CD4-positive, alpha-beta T cell treated with Interleukin-6 at 100 ng/mL for 8 hours (primary cell): ENCODE measurements at places on chromosomes 13 and 19.

DNA sequence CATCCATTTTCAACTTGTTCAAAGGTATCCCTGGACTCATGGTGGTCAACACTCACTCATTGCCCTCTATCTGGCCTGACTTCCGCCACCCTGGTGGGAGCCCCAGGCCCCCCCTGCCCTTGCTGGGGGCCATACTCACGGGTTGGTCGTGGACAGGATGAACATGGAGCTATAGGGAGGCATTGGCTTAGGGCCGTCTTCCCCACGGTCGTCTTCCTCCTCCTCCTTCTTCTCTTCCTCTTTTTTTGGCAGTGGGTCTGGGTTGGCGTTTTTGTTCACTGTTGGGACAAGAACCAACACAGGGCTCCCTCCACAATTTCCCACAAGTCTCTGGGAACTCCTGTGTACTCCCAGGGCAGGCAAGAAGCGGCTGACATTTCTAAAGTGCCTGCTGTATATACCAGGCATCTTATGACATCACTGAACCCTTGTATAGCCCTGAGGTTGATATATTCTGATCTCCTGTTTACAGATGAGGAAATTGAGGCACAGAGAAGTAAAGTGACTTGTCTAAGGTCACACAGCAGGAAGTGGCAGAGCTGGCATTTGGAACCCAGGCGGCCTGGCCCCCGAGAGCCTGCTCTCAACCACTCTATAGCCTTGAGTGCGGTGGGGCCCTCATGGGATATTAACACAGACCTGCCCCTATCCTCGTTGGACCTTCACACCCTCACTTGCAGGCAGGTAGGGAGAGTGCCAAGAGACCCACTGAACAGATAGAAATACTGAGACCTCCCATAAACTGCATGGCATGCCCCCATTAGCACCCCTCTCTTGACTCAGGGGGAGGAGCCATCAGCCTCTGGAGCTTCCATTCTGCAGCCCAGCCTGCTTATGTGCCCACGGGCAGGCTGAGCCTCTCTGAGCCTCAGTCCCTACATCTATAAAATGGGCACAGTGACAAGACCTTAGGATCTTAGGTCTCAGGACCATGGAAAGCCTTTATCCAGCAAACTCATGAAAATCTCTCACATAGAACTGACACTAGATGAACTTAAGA lies 135.0 kb downstream of the IER2 start:
- no peak for DNase-seq

GRCh38 chr19:19732579-19733501 lies at the start of gene ZNF14:
Gene ZNF14, minus strand, starts transcription at chr19:19733112. Its CDS starts 154 bp downstream, at chr19:19732958.
- peak; percentile 93 for DNase-seq

DNA sequence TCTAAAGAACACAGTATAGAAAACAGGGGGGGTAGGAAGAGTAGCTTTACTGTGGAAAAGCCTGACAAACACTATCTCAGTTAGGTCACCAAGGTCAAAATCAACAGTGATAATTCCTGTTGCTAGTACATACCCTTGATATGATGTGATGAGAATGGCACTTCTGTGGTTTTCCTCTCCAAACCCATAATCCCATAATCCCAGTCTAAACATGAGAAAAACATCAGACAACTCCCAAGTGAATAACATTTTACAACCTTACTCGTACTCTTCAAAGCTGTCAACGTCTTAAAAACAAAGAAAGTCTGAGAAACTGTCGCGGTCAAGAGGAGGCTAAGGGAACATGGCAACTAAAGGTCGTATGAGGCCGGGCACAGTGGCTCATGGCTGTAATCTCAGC lies 137.6 kb downstream of the FOXO1 start:
- DNase-seq, result no peak

- no peak for DNase-seq
These were observed 222.2 kb upstream of the SERP2 start for GRCh38 chr13:44151474-44151873.

GRCh38 chr19:47467914-47468313 lies 3.8 kb downstream of the SLC8A2 start:
- no peak for DNase-seq

DNA sequence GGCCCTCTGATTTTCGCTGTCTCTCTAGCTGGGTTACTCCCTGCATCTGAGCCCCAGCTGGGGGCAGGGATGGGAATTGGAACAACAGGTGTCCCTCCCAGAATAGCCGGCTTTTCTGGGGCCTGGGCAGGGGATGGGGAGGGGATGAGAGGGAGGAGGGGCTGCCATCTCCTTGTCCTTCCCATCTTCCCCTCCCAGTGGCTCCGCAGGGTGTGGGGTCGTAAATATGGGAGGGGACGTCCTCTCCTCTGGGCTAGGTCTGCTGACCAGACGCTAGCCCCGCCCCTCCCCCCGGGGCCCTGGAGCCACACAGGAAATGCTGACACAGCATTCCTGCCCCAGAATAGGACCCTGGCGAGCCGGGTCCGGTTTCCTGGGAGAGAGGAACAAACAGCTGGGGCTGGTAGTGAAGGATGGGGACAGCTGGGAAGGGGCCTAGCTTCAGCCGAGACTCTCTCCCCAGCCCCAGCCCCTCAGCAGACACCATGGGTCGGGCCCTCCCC lies 1.1 kb downstream of the RYR1 start:
- no peak for DNase-seq

- no peak for DNase-seq
These were observed 209.5 kb downstream of the ABCC4 start for GRCh38 chr13:95091755-95092154.

DNA sequence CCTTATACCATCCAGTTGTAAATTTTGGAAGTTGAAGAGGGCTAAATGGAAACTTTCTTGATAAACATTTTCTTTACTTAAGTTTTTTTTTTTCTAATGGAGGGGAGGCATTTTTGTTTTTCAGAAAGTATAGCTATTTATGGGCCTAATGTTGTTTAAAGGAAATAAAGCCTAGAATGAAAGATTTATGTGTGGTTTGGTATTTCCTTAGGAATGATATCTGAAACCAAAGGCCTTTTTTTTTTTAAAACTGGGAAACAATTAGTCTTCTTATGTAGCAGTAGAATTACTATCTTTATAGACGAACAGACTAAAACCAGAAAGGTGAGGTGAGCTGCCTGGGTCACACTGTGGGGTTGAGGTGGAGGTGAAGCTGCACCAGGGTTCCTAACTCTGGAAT lies 80.1 kb downstream of the ESD start:
- DNase-seq, result no peak

DNA sequence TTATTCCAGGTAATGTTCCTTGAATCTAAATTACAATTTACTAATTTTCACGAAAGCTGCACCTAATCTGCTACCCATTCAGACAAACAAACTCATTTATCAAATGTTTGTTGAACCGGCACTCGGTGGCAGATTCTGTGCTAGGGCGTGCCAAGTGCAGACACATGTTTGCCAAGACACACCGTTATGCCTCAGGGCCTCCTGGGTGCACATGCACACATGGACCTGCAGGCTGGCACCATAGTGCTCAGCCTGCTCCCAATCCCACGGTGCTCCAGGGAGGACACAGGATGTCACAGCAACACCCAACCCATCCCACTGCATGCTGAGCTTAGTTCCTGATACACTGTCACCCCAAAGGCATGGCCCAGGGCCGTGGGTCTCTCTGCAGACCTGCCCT lies 7.7 kb downstream of the SCGB2B2 start:
- DNase-seq, result no peak

- DNase-seq, result peak; percentile 89
These were observed at the start of gene FCHO1 for GRCh38 chr19:17751103-17751911. Gene FCHO1, plus strand, starts transcription at chr19:17751477. Its CDS starts 3,688 bp downstream, at chr19:17755165.

GRCh38 chr19:5191091-5191490 lies 149.5 kb downstream of the PTPRS start:
- no peak for DNase-seq

- DNase-seq, result no peak
These were observed 1.2 kb downstream of the C5AR1 start for GRCh38 chr19:47310819-47311218.

DNA sequence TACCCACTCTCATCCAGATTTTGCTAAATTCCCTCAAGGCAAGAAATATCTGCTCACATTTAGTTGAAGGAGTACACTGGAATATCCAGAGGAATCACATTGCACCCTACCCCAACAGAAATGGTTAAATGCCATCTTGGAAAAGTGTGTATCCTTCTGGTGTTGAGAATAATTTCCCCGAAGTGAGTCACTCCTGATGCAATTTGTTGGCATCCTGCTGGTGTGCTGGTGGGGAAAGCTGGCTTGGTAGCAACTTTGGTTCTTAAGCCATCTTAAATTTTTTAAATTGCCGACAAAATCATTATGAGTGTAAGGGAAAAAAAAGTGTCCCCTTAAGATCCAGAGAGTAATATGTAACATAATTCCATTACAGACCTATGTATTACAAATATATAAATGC lies 337.3 kb upstream of the DACH1 start:
- DNase-seq, result no peak

DNA sequence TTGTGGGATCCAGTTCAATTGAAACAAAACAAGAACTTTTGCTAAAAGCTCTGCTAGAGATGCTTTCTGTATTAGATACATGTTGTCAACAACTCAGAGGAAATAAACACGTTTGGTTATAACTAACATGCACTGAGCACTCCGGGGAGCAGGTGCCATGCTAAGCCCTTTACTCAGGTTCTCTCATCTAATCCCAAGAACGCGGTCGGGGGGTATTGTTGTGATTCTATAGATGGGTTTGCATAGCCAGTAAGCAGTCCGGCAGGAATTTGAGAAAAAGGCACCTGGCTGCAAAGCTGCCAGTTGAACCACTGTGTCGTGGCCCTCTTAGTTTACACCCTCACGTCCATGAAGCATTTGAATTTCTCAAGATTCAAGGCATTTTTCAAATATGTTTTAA lies 24.3 kb upstream of the SPACA7 start:
- no peak for DNase-seq
